ENCODE measurements at places on chromosomes 12 and 14.
A peak's percentile ranks its signal among the peaks of the same experiment; 100 is the strongest.

- H3K4me3 ChIP-seq: no peak overlapping the region
- DNase-seq: no peak
- no peak overlapping the region for H3K27ac ChIP-seq
- H3K27me3 ChIP-seq: no peaks in the 10 kb centered on the region
Observed at GRCh38 chr12:105013892-105014291, 27.8 kb downstream of the NOPCHAP1 start.

DNA sequence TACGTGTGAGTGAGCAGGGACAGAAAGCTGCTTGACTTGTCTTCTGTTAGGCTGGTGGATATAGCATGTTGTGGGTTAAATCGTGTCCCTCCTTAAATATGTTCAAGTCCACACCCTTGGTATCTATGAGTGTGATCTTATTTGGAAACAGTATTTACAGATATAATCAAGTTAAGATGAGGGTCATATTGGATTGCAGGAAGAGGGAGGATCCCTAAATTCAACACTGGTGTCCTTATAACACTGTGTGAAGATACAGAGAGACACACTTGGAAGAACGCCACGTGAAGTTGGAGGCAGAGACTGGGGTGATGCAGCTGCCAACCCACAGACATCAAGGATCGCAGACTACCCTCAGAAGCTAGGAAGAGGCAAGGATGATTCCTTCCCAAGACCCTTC lies 275.2 kb upstream of the SSTR1 start:
- no peaks in the 10 kb centered on the region for H3K4me1 ChIP-seq
- no peak overlapping the region for H3K4me3 ChIP-seq
- H3K27me3 ChIP-seq: no peaks in the 10 kb centered on the region
- no peak for DNase-seq
- no peak overlapping the region for H3K27ac ChIP-seq

- H3K4me3 ChIP-seq: no peak overlapping the region
- H3K27me3 ChIP-seq: no peaks in the 10 kb centered on the region
- no peaks in the 10 kb centered on the region for H3K36me3 ChIP-seq
- DNase-seq: no peak
Observed at GRCh38 chr12:38872561-38872960, 32.8 kb downstream of the CPNE8 start.

DNA sequence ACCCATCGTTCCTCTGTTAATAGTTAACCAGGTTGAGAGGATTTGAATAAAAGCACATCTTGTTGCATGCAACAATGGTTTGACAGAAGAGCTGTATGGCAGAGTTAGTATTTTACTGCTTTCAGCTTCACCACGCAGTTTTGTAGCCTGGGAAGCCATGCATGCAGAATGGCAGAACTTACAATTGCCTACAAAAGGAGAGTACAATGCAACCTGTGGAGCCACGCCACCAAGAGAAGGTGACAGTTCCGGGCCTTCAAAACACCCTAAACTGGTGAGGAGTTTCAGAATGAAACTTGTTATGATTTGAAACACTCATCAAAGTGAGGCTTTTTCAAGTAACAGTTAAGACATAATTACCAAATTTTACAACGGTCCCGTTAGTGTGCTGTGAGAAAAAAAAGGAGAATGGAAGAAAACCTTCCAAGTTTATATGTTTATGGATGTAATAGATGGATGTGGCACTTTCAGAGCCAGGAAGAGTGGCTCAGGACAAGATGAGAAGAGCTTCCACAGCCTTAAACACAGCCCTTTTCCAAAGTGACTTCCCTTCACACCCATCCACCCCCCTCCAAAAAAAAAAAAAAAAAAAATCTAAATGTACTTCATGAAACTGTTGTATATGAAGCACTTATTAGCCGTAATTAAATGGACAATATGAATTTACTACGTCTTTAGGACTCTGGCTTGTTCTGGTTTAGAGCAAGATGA lies 158.7 kb downstream of the EGLN3 start:
- DNase-seq: no peak
- no peak overlapping the region for H3K4me3 ChIP-seq
- H3K36me3 ChIP-seq: no peaks in the 10 kb centered on the region
- H3K27ac ChIP-seq: no peak overlapping the region
- no peaks in the 10 kb centered on the region for H3K27me3 ChIP-seq
- peaks cover 12% of the 10 kb centered on the region for H3K4me1 ChIP-seq

DNA sequence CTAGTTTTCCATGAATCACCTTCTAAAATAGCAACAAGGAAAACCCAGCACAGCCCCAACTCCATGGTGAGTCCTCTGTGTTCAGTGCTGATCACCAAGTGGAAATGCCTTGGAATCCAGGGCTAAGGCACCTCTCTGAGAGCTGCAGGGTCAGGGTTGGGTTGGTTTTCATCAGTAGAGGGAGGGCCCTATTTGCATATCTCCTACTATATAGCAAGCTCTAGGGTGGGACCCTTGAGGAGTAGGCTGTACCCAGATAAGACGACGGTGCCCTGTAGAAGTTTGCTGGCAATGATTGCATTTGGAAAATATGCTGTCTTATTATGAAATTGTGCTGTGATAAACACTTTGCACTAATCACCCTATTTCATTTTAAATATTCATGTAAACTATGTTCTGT lies 1011.8 kb downstream of the TMEM121 start:
- no peak for DNase-seq
- no peaks in the 10 kb centered on the region for H3K36me3 ChIP-seq
- H3K27ac ChIP-seq: no peak overlapping the region

DNA sequence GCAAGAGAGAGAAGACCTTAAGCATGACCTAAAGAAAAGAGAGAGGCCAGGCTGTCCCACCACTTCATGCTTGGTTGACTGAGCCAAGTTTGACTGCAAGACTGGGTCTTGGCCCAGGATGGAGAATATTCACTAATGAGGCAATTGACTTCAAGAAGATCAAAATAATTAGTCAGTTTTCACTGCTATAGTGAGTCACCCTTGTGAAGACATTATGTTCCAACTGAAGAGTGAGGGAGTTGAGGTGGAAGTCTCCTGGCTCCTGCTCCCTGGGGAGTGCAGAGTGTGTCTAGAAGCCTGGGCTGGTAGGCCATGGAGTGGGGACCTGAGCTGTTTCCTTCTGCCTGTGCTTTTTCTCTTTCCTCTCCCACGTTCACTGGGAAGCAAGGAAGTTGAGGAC lies 117.6 kb downstream of the CACNA1C start:
- no peaks in the 10 kb centered on the region for H3K36me3 ChIP-seq
- no peaks in the 10 kb centered on the region for H3K27me3 ChIP-seq
- no peak for DNase-seq
- H3K27ac ChIP-seq: no peak overlapping the region

DNA sequence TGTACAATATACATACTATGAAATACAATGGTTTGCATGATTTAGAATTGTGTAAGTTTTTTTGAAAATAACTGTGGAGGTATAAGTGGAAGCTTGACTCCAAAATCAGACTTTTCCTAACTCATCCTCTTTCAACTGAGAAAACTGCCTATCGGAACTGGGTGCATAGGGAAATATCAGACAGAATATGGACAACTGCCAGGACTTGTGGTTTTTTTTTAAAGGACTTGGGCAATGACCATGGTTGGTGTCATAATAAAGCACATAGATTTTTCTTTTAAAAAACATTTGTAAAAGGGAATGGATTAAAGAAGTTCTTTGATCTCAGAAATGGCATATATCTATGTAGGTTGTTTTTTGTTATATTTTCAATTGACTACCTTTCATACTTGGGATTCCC lies 53.3 kb upstream of the LRRK2 start:
- no peak overlapping the region for H3K27ac ChIP-seq
- H3K36me3 ChIP-seq: no peaks in the 10 kb centered on the region
- no peak overlapping the region for H3K4me3 ChIP-seq
- DNase-seq: no peak
- no peaks in the 10 kb centered on the region for H3K27me3 ChIP-seq

- DNase-seq: no peak
- no peak overlapping the region for H3K4me3 ChIP-seq
- H3K27me3 ChIP-seq: no peaks in the 10 kb centered on the region
- H3K4me1 ChIP-seq: no peaks in the 10 kb centered on the region
Observed at GRCh38 chr14:72788255-72788654, 105.6 kb downstream of the DPF3 start.

- H3K4me3 ChIP-seq: no peak overlapping the region
- no peak for DNase-seq
- no peaks in the 10 kb centered on the region for H3K27me3 ChIP-seq
- H3K36me3 ChIP-seq: no peaks in the 10 kb centered on the region
- H3K27ac ChIP-seq: no peak overlapping the region
Observed at GRCh38 chr14:66099451-66099850, 386.7 kb upstream of the CCDC196 start.

DNA sequence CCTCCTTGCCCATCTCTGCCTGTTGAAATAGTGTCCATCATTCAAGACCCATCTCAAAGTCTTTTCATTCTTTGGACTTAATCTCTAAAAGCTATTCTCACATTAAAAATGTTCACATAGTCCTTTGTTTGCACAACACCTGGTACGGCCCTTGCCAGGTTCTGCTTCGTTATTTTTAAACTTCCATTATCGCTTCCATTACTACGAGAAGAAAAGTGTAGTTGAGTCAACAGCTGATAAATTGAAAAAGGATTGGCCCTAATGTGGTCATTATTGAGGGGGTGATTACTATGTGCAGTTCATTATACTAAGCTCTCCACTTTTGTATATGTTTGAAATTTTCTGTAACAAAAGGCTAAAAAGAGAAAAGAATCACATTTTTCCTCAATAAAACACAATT lies 17.8 kb downstream of the KCNJ8 start:
- DNase-seq: no peak
- no peaks in the 10 kb centered on the region for H3K27me3 ChIP-seq
- H3K36me3 ChIP-seq: no peaks in the 10 kb centered on the region
- peaks cover 10% of the 10 kb centered on the region for H3K4me1 ChIP-seq

DNA sequence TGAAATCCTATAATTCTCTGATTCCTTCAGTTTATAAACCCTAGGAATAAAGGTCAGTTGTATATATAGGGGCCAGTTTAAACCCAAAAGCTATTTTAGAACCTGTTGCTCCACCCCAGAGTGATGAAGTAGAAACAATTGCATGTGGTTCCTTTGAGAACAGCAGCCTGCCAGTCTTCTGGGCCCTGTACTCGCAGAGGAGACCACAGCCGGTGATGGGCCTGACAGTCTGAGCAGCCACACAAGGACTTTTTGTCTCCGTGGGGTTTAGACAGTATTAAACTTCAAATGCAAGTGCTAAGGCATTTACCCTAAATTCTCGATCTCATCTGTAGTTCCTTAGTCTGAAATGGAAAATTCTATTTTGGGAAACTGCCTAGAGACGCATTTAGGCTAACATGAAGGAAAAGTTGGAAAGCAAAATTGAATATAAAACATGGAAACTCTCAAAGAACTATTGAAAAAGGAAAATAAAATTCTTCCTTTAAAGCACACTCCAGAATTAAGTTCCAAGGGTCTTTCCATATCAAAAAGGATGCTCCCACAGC lies 80.6 kb downstream of the PRICKLE1 start:
- no peak for DNase-seq
- H3K4me3 ChIP-seq: no peak overlapping the region
- H3K36me3 ChIP-seq: no peaks in the 10 kb centered on the region
- no peak overlapping the region for H3K27ac ChIP-seq
- H3K4me1 ChIP-seq: no peaks in the 10 kb centered on the region
- H3K27me3 ChIP-seq: no peaks in the 10 kb centered on the region

DNA sequence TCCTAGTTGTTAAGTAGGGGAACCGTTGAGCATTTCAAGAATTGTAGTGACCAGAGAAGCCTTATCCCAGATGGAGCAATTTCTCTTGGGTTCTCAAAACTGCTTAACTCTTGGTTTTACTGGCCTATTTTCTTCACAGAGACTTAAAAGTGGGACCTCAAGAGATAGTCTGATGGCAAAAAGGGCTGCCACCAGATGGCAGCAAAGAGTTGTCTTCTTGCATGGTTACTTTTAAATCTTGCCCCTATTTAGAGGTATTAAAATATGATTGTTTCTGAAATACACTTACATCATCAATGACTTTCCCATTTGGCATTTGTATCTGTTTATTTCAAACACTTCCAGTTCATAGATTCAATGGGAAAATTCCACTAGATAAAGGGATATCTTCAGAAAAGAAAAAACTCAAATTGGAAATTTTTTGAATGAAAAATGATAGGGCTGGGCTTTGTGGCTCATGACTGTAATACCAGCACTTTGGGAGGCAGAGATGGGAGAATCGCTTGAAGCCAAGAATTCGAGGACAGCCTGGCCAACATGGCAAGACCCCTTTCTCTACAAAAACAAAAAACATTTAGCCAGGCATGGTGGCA lies 69.9 kb upstream of the CNTN1 start:
- DNase-seq: peak; percentile 74
- no peaks in the 10 kb centered on the region for H3K36me3 ChIP-seq
- H3K4me3 ChIP-seq: no peak overlapping the region
- no peak overlapping the region for H3K27ac ChIP-seq
- H3K27me3 ChIP-seq: no peaks in the 10 kb centered on the region
- no peaks in the 10 kb centered on the region for H3K4me1 ChIP-seq

- H3K4me3 ChIP-seq: no peak overlapping the region
- no peaks in the 10 kb centered on the region for H3K36me3 ChIP-seq
- no peaks in the 10 kb centered on the region for H3K27me3 ChIP-seq
- H3K4me1 ChIP-seq: peaks cover 59% of the 10 kb centered on the region
- no peak for DNase-seq
- H3K27ac ChIP-seq: peak overlapping the region; percentile 48
Observed at GRCh38 chr14:63897721-63898163, 44.9 kb downstream of the SYNE2 start.

- H3K36me3 ChIP-seq: no peaks in the 10 kb centered on the region
- no peak overlapping the region for H3K4me3 ChIP-seq
- H3K4me1 ChIP-seq: no peaks in the 10 kb centered on the region
- no peak overlapping the region for H3K27ac ChIP-seq
Observed at GRCh38 chr14:70032447-70032846, 153.2 kb downstream of the SMOC1 start.

DNA sequence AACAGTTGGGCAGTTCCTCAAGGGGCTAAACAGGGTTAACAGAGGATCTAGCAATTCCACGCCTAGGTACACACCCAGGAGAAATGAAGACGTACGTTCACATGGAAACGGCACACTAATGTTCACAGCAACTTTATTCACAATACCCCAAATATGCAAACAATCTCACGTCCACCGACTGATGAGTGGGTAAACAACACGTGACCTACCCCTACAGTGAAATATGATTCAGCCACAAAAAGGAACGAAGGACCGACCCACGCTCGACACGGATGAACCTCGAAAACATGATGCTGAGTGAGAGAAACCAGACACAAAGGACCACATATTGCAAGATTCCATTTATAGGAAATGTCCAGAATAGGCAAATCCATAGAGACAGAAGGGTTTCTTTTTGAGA lies 112.7 kb downstream of the NCOR2 start:
- H3K27me3 ChIP-seq: no peaks in the 10 kb centered on the region
- H3K27ac ChIP-seq: peak overlapping the region; percentile 68
- no peak overlapping the region for H3K4me3 ChIP-seq
- no peak for DNase-seq
- H3K4me1 ChIP-seq: peaks cover 61% of the 10 kb centered on the region
- H3K36me3 ChIP-seq: peaks cover 43% of the 10 kb centered on the region

GRCh38 chr12:122830517-122831214 lies 4.6 kb upstream of the HIP1R start:
- H3K36me3 ChIP-seq: no peaks in the 10 kb centered on the region
- H3K4me1 ChIP-seq: peaks cover 22% of the 10 kb centered on the region
- H3K4me3 ChIP-seq: no peak overlapping the region
- H3K27me3 ChIP-seq: no peaks in the 10 kb centered on the region
- H3K27ac ChIP-seq: no peak overlapping the region

Measured in suprapubic skin (tissue), 4 donors.